Small intestine (tissue), 16 donors: ENCODE measurements at places on chromosomes 12 and 14. TPM values are rescaled to one million over a fixed set of nuclear protein-coding genes. Genes with fewer than 3 reads are reported as not detected.

DNA sequence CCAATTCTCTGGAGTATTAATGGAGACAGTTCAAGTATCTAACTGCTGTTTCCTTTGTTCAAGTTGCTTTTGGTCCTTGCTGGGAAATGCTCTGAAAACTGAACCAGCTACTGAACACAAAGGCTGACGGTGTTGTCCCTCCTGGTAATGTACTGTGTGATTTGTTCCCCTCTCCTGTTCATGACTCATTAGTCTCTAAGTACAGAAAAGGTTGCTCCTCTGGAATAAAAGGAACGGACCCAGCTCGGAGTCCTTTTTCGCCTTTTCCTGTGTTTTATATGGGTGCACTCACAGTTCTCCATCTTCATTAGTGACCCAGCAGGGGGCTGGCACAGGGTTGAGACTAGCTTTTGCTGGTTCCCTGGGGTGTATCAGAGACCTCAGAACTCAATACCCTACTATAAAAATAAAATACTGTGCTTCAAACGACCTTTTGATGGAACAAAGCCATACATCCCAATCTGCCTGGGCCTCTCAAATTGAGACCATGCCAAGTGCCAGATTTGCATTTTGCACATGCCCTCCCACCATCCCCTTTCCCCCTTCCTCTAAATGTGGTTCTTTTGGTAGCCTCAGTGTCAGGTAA lies 269.7 kb downstream of the RAD51B start:
- DNase-seq, result no peak

GRCh38 chr12:115443351-115443938 lies 759.5 kb upstream of the TBX3 start:
- DNase-seq, result no peak

DNA sequence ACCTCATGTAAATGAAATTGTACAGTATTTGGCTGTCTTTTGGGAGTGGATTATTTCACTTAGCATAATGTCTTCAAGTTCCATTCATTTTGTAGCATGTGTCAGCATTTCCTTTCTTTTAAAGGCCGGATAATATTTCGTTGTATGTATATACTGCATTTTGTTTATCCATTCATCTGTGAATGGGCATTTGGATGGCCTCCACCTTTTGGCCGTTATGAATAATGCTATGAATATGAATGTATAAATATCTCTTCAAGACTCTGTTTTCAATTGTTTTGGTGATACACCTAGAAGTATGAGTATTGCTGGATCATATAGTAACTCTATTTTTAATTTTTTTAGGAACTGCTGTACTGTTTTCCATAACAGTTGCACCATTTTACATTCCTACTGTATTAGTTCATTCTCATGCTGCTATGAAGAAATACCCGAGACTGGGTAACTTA lies 164.9 kb downstream of the DYRK2 start:
- no peak for DNase-seq

DNA sequence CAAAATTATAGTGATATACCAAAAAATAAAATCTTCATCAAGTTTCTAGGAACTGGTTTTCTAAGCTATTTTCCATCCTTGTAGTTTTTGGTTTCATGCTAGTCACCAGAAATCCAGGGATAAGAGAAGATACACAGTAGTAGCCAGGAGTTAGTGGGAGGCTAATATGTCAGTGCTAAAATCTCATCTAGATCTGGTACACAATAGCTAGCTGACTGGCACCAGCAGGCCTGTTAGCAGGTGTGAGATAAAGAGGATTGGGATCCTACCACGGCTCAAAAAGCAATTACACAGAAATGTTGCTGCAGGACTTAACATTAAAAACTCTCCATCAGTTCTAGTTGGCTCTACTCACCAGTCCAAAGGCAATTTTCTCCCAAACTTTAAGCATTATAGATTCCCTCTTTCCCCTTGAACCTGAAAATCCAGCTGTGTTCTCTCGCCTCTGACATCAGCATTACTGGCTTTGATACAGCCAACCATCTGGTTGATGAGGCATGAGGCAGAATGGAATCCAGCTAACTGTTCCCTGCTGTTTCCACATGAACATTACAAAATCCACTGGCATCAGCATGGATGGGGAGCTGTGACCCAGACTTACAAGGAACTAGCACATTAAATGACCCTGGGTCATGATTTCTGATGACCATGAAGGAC lies 41.8 kb upstream of the CCDC196 start:
- peak; percentile 4 for DNase-seq

DNA sequence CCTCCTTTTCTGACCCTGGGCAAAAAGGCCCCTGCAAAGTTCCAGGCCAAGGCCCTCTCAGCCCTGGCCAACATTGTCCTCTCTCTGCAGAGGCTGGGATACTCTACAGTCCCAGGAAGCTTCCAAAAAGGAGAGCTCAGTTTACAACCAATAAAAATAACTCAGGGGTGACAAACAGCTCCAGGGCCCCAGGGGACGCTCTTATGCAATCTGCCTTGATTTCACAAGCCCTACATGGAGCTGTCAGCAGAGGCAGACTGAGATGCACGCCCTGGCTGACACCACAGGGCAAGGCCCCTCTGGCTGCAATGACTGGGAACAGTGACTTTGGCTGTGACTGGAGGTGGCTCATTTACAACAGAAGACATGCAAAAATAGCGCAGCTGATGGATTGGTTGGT lies 129.0 kb upstream of the MED13L start:
- DNase-seq, result peak; percentile 94

- DNase-seq, result no peak
Measured at GRCh38 chr12:694734-695503, 31.7 kb upstream of the NINJ2 start.

GRCh38 chr14:24679248-24679961 lies 45.4 kb upstream of the GZMB start:
- DNase-seq, result no peak

DNA sequence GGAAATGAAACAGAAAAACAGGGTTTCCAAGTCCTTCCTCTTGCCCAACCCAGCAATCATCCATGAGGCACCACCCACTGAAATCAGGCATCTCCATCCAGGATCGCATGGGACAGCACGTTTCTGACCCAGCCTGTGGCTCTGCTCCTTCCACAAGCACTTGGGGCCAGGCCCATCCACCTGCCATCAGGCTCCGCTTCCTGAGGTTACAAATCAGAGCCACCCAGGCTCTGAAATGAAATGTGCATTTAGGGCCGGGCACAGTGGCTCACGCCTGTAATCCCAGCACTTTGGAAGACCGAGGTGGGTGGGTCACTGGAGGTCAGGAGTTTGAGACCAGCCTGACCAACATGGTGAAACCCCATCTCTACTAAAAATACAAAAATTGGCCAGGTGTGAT lies 717 bp upstream of the KRT78 start:
- no peak for DNase-seq

- peak; percentile 82 for DNase-seq
Measured at GRCh38 chr12:121005346-121005815, 10.9 kb downstream of the C12orf43 start.

- no peak for DNase-seq
Measured at GRCh38 chr12:105167346-105167745, 59.8 kb downstream of the WASHC4 start.

GRCh38 chr14:99604766-99605298 lies 825 bp upstream of the CCDC85C start:
- peak; percentile 68 for DNase-seq

- peak; percentile 11 for DNase-seq
Measured at GRCh38 chr12:59780605-59781135, 184.8 kb downstream of the SLC16A7 start.

DNA sequence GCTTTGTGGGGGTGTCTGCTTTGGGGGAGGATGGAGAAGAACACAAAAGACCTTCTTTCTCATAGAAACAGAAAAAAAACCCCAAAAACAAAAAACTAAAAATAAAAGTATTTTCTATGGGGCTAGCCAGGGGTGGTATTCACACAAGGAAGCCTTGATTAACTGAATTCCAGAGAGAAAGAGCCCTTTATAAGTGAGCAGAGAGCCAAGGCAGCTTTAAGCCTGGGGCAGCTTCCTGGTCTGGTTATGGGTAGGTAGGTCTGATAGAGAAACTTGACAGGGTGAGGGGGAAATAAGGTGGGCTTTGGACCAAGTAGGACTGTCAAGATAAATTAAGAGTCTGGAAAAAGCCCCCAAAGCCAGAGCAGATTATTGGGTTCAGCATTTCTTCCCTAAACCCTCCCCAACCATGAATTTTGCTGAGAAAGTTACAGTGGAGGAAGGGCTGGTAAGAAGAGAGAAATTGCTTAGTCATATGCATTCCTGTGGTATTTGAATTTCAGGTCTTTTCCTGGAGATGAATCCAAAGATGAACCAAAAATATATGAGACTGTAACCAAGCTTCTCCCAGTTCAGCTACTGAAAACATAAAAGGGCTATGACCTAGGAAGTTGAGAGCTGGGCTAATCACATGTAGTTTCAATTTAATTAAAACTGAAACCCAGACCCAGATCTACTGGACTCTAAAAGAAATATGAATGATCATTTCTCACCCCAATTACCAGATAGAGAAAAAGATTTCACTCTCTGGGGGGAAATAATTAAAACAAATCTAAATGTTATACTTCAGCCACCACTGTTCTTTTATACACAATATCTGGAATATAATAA lies 144.8 kb downstream of the TBC1D30 start:
- no peak for DNase-seq

DNA sequence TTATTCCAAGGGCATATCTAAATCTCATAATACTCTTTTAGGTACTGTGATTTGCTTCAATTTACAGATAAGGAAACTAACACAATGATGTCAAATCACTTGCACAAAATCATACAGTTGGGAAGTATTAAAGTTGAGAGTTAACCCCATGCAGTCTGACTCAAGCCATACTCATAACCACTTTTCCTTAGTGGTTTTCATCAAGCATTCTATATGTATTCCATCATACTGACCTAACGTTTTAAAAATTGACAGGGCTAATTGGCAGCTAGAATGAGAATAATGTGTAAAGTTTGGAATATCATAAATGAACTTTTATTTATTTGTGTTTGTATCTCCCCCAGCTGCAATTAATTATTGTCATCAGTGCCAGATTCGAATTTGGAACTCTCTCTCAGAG lies 20.9 kb downstream of the PUS7L start:
- DNase-seq, result no peak

DNA sequence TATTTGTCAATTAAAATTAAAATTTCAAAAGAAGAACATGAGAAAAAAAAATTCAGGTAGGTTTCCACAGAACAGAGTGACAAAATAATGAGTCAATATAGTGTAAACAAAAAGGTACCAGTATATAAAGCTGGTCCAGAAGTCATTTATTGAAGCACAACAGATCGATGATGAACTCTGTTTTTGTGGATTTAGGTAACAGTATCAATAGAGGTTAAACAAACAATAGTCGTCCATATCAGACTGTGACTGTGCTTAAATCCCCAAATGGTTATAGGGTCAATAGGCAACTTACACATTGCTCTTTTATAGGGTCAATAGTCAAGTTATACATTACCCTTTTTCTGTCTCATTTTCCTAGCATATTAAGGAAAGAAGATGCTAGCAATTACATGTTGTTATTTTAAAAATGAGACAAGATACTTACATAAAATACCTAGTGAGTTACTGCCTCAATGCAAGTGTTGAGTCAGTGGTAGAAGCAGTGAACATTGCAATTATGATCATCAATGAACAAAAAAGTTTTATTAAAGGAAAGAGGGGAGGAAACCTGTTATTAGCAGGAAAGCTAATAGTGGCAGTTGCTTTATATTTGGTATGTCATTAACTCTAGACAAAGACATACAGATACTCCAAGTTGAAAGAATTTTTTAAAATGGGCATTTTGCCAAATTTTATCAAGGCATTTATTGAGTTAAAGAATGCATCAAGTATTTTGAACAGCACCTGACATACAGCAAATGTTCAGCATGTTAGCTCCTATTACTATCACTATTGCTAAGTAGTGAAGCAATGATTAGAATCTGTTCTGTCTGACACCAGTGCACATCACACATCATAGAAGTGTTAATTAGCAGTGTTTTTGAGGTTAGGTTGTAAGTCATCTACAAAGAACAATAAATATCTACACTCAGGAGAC lies 102.9 kb downstream of the CCER1 start:
- no peak for DNase-seq

GRCh38 chr12:26244503-26244902 lies 49.1 kb downstream of the SSPN start:
- DNase-seq, result no peak

DNA sequence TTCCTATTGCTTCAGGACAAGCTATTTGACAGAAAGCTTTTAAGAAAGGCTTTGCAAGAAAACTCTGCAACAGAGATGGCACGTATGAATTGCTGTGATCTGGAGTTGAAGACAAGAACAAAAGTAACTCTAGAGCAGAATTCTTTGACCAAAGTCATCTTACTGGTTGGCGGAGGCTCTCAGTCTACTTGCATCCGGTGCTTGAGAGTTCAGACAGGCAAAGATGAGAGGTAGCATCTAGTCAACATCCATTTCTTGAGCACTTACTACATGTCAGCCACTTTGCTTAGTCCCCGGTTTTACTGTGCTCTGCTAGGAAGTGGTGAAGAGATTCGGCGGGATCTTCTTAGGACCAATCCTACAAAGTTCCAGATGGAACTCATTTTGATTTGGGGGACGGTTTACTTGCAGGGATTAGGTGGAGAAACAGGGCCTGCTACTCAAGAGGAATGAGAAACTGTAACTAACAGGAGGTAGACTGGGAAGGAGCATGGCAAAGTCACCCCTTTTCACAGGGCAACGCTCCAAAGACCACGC lies 404 bp upstream of the CCDC91 start:
- no peak for DNase-seq

GRCh38 chr12:124488520-124488919 lies 78.9 kb downstream of the NCOR2 start:
- no peak for DNase-seq

GRCh38 chr12:13559318-13559978 lies 362.9 kb downstream of the EMP1 start:
- no peak for DNase-seq

The SLCO1B1 gene
- not detected for polyA plus RNA-seq

The TMED10 gene
- 260 TPM for polyA plus RNA-seq

The FBLN5 gene
- polyA plus RNA-seq, result 11.1 TPM

The TEX52 gene
- not detected for polyA plus RNA-seq

The TAS2R8 gene
- not detected for polyA plus RNA-seq

The C12orf76 gene
- 10.8 TPM for polyA plus RNA-seq

The EEF1AKMT3 gene
- polyA plus RNA-seq, result 2.7 TPM

The ZFYVE21 gene
- polyA plus RNA-seq, result 40.0 TPM

The RHEBL1 gene
- 1.2 TPM for polyA plus RNA-seq

The AMHR2 gene
- polyA plus RNA-seq, result 12.9 TPM
